ENCODE measurements at places on chromosomes 13 and 19. TPM values are rescaled to one million over a fixed set of nuclear protein-coding genes. Genes with fewer than 3 reads are reported as not detected.

TTYH1 gene
- 248 TPM for total RNA-seq

DNA sequence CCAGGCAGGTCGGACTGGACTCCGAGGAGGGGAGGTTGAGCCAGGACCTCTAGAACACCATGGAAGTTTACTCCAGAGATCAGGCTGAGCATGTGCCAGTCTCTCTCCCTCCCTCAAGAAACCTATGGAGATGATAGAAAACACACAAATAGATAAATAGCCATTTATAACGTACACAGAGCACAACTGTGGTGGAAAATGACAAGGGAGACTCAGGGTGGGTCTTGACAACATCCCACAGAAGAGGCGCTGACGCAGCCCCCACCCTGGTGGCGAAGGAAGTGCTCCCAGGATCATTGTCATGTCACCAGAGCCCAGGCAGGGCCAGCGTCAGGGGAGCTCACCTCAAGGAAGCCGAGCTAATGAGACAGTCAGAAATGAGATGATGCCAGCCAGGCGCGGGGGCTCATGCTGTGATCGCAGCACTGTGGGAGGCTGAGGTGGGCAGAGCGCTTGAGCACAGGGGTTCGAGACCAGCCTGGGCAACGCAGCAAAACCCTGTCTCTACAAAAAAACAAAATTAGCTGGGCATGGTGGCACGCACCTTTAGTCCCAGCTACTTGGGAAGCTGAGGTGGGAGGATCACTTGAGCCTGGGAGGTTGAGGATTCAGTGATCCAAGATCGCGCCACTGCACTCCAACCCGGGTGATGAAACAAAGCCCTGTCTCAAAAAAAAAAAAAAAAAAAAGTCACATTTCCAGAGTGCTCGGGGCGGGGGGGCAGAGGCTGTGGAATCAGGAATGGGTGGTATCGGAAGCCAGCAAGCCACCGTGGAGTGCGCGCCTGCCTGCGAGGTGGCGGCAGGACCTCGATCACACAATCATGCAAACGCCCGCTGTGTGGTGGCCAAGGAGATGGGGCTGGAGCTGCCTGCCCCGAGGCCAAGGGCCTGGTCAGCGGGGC lies 178.4 kb downstream of the KDM4B start:
- DNase-seq, result no peak

DNA sequence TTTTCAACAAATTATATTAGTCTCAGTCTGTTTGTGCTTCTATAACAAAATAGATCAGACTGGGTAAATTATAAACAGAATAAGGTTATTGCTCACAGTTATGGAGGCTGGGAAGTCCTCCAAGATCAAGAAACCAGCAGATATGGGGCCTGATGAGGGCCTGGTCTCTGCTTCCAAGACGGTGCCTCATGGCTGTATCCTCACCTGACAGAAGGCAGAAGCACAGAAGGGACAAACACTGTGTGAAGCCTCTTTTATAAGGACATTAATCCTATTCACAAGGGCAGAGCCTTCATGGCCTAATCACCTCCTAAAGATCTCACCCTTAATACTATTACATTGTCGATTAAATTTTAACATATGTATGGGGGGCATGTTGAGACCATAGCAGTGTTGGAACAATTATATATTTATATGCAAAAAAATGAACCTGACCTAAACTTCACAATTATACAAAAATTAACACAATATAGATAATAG lies 12.7 kb downstream of the F10 start:
- no peak for DNase-seq

DNA sequence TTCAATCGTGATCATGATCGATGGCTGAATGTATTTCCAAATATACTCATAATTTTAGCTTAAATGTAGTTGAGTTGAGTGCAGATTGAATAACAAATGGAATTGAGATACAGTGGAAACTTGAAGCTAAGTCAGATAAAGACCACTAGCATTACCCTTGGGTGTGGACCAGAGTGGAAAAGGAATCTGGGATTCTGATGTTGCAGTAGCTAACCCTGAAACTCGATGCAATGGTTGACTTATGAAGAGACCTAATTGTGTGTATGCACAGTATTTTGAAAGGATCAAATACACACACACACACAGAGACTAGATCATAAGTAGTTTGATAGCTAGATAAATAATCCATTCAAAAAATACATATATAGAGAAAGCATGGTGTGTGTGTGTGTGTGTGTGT lies 135.8 kb downstream of the RXFP2 start:
- no peak for DNase-seq

GRCh38 chr13:43383498-43384165 lies 360.2 kb downstream of the DNAJC15 start:
- DNase-seq, result no peak

GRCh38 chr13:34364633-34365032 lies 546.7 kb downstream of the RFC3 start:
- no peak for DNase-seq

ZNF468 gene
- total RNA-seq, result 13.5 TPM

ITGBL1 gene
- total RNA-seq, result 5.7 TPM

Data from testis (tissue), 5 donors.